ENCODE measurements at places on chromosomes 7 and 10. TPM values are rescaled to one million over a fixed set of nuclear protein-coding genes. Genes with fewer than 3 reads are reported as not detected.

DNA sequence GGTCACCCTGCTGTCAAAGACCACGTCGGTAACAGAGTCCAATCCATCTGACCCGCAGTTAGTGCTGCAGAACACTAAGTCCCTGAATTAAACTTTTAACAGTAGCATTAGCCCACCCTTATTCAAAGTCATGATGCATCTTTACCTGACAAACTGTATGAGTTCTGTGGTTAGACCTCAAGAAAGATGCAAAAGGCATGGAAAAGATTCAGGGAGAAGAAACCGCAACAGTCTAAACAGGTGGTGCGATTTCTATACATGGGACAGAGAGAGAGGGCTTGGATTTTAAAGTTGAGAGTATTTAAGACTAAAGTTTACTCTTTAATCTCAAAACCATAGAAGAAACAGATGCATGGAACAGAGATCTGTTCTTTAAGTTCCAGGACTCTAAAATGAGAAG is 103.3 kb upstream of the NFE2L3 start:
- no peak for DNase-seq

PDE6C gene
- not detected for total RNA-seq

DNA sequence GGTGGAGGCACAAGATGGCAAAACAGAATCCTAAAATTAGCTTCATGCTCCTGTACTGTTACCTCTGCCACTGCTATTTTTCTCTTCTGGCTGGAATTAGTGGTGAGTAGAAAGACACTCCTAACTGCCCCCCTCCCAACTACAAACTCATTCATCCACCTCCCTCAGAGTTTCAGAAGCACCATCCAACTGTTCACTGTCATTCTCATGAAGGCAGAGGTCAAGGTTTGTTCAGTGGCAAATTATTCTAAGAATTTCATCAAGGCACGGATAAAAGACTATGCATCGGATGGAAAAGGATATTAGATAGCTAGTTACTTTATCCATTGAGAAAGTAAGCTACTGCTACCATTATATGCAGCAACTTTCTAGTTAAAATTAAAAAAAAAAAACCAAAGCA is 59.7 kb downstream of the LRGUK start:
- no peak for DNase-seq

GSAP gene
- 8.7 TPM for total RNA-seq

- DNase-seq = no peak
These were observed 1.6 kb upstream of the NRG3 start for GRCh38 chr10:81873231-81873931.

GRCh38 chr7:98285157-98286092 is 3.9 kb downstream of the BRI3 start:
- no peak for DNase-seq
